ENCODE measurements at places on chromosomes 12 and 14.

DNA sequence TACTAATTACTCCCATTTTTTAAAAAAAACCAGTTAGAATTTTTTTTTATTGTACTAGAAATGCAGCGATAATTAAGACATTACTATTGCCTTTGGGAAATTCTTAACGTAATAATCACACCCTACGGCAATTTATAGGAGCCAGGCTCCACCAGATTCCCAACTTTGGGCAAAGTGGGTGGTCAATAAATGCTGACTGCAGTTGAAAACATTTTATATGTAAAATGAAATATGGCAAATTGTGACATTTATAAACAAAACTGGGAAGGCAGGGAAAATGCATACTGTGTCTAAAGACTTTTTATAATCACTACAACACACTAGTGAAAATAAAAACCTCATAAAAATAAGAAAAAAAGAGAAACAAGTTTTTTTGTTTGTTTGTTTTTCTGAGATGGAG is 93.3 kb upstream of the HECTD1 start:
- no peak for DNase-seq

DNA sequence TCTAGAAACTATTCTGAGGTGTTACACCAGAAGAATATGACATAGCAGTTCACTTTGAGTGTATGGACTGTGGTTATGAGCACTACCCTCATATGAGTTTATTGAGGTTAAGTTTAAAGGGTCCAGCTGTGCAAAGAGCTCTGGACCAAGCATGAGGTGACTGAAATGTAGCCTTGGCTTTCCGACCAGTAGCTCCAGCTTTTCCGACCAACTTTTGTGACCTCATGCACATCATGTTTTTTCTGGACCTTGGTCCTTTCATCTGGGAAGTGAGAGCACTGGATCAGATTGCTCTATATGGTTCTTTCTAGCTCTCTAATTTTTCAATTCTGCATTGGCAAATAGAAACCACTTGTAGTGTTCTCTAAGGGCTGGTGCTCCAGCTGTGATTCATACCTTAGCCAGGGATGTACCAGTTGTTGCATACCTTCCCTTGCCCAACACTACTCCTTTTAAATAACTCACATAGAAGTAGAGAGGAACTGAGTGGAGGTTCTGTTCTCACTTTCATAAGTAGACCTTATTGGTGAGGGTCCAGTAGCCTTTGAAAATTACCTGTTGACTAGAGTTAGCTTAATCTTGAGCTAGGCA is 16.6 kb downstream of the IGF1 start:
- DNase-seq, result no peak

- DNase-seq, result no peak
Observed at GRCh38 chr12:125159702-125160101, 94.5 kb downstream of the AACS start.

DNA sequence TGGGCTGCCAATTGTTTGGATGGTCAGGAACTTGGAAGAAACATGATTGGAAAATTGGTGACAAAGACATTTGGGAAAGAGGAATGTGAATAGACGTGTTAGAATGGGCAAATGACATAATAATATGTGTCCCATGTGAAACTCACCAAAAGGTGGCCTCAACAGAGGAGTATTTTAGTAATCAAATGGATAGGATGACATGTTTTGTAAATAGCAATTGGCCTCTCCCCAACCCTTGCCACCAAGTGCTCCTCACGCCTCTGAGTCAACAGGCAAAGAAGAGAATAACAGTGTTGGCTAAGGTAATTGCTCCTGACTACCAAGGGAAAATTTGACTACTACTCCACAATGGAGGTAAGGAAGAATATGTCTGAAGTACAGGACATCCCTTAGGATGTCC is 81.4 kb downstream of the ATXN7L3B start:
- no peak for DNase-seq

DNA sequence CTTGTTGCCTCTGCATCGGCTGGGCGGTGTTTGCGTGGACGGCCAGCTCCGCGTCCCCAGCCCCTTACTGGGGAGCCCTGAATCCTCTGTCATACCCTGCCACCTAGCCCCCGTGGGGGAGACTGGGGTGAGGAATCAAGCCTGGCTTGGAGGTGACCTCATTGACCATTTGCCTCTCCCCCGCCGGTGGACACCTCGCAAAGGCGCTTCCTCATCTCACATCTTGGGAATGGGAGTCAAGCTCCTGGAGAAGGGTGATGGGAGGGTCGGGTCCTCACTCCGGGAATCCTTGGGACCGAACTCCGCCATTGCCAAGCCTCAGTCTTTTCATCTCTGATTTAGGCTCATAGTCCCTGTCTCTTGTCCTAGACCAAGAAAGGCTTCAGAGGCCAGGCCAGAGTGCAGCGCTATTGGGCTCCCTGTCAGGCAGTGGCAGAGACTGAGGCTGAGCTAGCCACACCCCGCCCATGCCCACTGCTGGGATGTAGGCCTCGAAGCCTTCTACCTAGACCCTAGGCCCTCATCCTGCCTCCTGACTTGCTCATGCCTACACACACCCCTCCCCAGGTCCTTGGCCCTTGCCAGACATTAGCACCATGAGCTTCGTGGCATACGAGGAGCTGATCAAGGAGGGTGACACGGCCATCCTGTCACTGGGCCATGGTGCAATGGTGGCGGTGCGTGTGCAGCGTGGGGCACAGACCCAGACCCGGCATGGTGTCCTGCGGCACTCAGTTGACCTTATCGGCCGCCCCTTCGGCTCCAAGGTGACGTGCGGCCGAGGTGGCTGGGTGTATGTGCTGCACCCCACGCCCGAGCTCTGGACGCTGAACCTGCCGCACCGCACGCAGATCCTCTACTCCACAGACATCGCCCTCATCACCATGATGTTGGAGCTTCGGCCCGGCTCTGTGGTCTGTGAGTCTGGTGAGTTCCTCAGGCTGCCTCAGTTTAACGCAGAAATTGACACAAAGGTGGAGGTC is 678 bp downstream of the TRMT61A start:
- DNase-seq, result no peak

DNA sequence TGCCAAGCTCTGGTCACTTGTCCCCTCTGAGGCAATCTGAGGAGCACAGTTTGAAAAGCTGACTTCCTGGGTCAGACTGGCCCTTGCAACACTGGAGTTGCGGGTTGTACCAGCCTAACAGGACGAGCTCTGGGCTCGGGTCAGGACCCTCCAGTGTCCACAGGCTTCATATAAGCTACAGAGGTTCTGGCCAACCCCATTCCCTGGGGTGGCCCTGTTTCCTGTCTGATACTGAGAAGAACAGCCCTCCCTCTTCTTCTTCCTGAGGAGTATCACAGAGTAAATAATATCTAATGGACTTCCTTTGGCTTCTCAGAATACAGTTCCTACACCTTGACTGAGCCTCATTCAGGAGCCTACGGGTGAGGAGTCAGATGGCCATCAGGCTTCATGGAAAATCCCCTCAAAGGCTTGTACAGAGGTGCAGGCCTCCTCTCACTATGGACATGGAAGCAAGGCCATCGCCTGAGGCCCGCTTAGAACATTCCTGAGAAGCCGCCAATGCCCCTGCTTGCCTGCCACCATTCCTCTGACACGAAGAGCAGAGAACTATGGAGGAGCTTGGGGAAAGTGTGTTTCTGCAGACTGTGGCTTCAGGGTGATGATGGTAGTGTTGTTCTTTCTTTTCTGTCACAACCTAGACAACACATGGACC is 28.5 kb upstream of the ANO2 start:
- DNase-seq, result no peak

Measured in NCI-H2107 (cell line).